ENCODE measurements at places on chromosomes 6 and 20. TPM values are rescaled to one million over a fixed set of nuclear protein-coding genes. Genes with fewer than 3 reads are reported as not detected.

VSX1 gene
- not detected for polyA plus RNA-seq

SLC12A5 gene
- polyA plus RNA-seq: 2.6 TPM

IP6K3 gene
- polyA plus RNA-seq: 1.1 TPM

SPAG4 gene
- polyA plus RNA-seq: 8.1 TPM

KIFC1 gene
- polyA plus RNA-seq: 37.0 TPM

TRIM38 gene
- polyA plus RNA-seq: 9.4 TPM

SLC22A7 gene
- 0.81 TPM for polyA plus RNA-seq

SLC2A10 gene
- polyA plus RNA-seq: 18.8 TPM

CRISP2 gene
- polyA plus RNA-seq: not detected
